ENCODE measurements at places on chromosomes 7 and 10.

- DNase-seq = peak; percentile 28
These were observed 248.2 kb upstream of the KLF14 start for GRCh38 chr7:130982160-130982638.

DNA sequence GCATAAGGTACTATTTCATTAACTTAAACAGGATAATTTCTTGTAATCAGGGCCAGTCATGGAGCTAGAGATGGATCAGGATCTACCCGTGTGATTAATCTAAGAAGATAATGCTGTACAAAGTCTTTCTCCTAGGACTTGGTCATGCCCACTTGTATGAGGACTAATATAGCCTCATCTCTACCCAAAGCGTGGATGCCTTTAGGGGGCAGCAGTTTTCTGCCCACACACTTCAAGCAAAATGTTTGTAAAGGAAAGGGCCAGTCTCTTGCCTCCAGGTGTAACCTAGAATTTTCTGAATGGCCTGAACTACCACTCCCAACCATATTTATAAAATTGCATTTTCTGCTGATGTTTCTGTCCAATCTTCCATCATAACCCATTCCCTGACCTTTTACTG is 764.0 kb upstream of the IGFBP3 start:
- no peak for DNase-seq

DNA sequence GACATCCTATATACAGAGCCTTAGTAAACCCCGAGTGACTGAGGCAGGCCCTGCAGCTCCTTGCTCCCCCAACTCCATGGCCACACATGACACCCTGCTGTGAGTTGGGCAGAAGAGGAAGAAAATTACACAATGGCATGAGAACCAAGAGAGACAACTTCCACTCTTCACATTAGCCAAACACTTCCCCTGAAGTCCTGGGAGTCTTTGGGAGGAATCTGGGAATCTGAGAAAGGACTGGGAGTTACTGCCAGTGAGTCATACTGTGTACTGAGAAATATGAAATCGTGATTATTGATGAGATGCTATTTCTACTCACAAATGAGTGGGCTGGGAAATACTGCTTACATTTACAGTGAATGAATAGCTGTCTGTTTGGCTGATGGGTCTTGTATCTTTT is 116.6 kb downstream of the SPAG6 start:
- no peak for DNase-seq

DNA sequence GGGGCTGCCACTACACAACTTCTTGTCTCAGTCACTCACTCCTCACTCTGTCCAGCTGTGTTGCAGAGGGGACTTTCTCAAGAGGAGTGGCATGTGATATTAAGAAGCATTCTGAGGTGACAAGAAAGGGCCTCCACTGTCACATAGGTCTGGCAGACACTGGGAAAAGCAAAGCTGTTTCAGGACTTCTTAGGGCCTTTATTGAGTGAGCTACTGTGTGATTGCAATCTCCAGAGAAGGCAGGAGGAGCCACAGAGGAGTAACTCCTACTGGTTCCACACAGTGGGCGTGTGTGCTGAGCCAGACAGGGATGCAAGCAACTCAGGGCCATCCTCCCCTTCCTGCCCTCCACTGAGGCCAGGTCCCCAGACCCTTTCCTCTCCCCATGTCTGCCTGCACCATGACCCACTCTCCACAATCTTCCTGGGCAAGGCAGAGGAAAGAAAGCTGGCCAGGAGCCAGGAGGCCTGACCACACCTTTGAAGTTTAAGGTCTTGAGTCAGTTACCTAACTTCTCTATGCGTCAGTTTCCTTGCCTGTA is 262.0 kb upstream of the ZMIZ1 start:
- DNase-seq = peak; percentile 74

GRCh38 chr7:138768241-138768640 is 29.6 kb upstream of the TMEM213 start:
- no peak for DNase-seq

- no peak for DNase-seq
These were observed 158.0 kb upstream of the RHEB start for GRCh38 chr7:151677581-151678226.

GRCh38 chr7:5591278-5591874 is 167.7 kb upstream of the TNRC18 start:
- no peak for DNase-seq

GRCh38 chr7:136956671-136957070 is 88.2 kb downstream of the CHRM2 start:
- no peak for DNase-seq

GRCh38 chr10:33982995-33983394 is 648.5 kb upstream of the NRP1 start:
- no peak for DNase-seq

- DNase-seq = no peak
These were observed 25.2 kb upstream of the NPTX2 start for GRCh38 chr7:98591926-98592325.

DNA sequence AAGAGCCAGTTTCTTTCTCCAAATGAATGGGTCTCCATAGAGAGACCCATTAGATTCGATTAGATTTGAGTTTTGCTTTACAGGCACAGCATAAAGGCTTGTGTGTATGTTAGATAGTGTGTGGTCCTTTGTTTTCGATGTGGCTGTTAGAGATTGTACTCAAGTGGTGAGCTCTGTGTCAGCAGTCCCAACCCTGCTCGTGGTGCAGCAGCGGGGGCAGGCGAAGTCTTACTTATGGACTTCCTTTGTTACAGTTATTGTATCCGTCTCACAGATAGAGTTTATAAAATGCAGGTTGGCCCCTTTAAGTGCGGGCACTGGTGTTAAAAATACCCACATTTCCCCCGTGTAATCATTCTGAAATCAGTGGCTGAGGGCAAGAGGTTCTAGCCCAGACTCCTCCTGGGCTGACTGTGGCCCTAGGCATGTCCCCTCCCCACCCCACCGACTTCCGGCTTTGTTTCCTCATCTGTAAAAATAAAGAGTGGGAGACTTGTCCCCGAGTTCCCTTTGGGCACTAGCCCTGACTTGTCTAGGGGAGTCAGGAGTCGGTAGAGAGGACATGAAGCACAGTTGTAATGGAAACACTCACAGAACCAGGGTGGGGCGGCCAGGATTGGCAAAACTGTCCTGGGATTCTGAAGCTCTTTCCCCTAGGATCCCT is 28.6 kb downstream of the MTURN start:
- DNase-seq = no peak

DNA sequence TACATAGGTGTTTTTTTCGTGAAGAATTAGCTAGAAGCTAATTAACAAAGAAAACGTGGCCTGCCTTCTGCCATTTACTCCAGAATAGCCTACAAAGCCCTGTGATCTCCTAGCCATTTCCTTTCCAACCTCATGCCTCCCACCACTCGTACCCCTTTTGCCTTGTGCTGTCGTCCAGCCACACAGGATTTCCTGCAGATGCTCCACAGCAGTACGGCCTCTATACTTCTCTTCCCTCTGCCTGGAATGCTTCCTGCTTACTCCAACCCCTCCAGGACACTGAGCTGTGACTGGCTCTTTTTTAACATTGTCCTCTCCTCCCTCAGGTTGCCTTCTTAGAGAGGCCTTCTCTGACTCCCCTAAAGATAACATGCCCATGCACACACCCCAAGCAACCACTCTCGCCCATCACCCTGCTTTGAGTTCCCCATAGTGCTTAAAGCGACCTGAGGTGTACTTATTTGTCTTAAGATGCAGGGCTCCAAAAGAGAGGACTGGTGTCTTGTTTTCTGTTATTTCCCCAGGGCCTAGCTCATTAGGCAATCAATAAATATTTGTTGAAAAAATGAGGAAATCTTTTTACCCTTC is 32.7 kb downstream of the STK17A start:
- DNase-seq = no peak
